ENCODE measurements at places on chromosomes 7 and 10.

DNA sequence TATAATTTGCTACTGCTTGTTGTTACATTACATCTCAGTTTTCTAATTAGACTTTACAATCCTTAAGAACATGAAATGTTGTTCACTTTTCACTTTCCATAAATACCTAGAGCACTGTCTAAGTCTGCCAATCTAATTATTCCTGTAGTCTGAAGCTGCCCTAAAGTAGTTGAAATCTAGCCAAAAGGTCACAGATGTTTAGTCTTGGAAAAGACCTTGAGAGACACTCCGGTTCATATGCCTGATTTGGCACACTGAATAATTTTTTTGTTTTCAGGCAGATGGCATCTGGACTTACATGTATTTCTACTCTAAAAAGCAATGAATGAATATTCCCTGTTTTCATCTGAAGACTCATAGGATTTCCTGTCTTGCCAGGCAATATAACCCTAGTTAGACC is 359.1 kb downstream of the ANKRD7 start:
- DNase-seq, result no peak

DNA sequence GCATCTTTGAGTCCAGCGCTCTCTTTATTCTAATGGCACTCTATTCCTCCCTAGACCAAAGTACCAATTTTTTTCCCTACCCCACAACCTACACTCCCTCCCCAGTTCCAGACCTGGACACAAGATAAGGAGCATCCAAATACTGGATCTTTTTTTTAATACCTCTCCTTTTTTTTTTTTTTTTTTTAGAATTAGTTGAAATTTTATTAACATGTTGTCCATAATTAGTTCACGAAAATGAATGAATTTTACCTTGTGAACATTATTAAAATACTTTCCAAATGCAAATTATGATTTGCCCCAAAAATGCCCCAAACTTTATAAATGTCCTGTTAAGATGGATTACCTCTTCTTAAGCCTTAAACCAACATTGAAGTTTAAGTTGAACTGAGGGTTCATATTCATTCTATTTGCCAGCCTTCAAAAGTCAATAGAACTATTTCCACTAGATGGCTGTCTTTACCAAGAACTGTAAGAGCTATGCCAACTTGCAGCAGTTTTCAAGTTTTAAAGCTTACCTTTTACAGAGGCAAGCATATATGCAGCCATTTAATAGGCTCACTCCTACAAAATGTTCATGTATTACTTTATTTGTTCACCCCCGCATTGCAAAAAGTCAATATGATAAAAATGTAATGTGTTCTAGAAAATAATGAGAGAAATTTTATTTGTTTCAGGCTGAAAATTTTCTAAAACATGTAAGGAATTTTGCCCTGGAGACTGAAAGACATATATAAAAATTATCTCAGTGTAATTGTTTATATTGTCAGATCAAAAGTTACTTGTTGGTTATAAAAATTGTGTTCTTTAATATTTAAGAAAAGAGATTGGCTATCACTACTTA is 39.7 kb upstream of the TNKS2 start:
- peak; percentile 26 for DNase-seq

GRCh38 chr10:118259288-118259906 is 82.7 kb downstream of the FAM204A start:
- DNase-seq, result no peak

- DNase-seq, result no peak
These were observed 14.9 kb downstream of the AFAP1L2 start for GRCh38 chr10:114389426-114389825.

- no peak for DNase-seq
These were observed 151.0 kb upstream of the ZNF92 start for GRCh38 chr7:65222655-65223054.

GRCh38 chr10:74922921-74923320 is 96.5 kb downstream of the KAT6B start:
- no peak for DNase-seq

- DNase-seq, result no peak
These were observed 61.5 kb downstream of the FZD1 start for GRCh38 chr7:91325726-91326125.

DNA sequence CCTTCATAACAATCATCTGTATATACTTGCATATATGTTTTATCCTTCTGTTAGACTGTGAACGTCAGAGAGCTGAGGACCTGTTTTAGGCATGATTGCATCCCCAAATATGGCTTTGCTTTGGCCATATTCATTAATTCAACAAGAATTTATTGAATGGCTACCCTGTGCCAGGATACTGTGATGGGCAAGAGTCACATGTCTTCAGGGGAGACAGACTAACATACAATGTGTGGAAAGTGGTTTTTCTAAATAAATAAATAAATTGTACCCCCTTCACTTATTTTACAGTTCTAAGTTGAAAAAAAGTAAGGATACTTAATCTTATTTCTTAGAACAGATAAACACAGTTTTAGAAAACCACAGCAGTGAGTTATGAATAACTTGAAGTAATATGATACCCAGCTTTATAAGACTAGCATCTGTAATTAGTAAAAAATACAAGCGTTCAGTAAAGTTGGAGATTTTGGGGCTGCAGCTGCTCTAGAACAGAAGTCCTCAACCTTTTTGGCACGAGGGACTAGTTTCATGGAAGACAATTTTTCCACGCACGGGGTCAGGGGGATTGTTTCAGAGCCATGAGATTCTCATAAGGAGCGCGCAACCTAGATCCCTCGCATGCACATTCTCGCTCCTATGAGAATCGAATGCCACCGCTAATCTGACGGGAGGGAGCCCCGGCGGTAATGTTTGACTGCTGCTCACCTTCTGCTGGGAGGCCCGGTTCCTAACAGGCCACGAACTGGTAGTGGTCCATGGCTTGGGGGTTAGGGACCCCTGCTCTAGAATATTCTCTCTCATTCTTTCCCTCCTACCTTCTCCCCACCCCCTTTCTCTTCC is 89.4 kb upstream of the MTPN start:
- no peak for DNase-seq

DNA sequence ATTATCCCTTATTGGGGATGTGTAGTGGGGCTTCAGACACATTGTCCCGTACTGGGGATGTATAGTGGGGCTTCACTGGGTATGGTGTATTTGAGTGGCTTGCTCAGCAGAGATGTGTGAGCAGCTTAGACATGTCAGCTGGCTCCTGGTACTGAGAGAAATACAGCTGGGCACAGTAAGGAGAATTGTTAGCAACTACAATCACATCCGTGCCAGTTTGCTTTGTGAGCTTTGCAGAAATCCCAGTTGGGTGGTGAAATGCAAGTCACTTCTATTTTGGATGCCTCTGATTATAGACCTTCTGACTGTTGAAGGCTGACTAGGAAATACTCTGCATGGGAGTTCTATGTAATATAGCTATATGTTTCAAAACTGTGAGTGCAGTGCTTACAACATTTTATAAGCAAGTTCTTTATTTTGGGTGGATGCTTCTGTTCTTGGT is 10.8 kb downstream of the CCNY start:
- no peak for DNase-seq

GRCh38 chr10:119535837-119536507 is 6.5 kb downstream of the RGS10 start:
- no peak for DNase-seq

GRCh38 chr7:45662018-45662417 is 87.8 kb downstream of the ADCY1 start:
- no peak for DNase-seq

- DNase-seq, result no peak
These were observed 92.4 kb downstream of the CTTNBP2 start for GRCh38 chr7:117780832-117781231.

- DNase-seq, result no peak
These were observed 265.9 kb downstream of the GLRX3 start for GRCh38 chr10:130401860-130402765.

- DNase-seq, result peak; percentile 29
These were observed 146.9 kb upstream of the ZMIZ1 start for GRCh38 chr10:78921895-78922294.

DNA sequence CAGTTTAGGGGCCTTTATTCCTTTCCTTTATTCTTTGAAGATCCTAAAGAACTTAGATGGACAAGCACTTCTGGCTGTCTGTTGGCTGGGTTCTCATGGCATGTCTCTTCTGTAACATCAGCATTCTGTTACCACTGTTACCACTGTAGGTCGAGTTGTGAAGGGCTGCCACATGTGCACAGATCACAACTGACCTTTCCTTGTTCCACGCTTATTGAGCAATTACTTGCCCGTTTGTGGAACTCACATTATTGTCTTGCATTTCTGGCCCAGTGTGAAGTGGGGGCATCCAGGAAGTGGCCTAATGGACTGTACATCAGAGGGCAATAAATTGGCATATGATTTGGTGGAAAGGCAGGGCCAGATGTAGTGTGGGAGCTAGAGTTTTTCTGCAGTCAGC is 23.7 kb downstream of the GBF1 start:
- no peak for DNase-seq

GRCh38 chr7:43470110-43470509 is 112.8 kb upstream of the STK17A start:
- no peak for DNase-seq

DNA sequence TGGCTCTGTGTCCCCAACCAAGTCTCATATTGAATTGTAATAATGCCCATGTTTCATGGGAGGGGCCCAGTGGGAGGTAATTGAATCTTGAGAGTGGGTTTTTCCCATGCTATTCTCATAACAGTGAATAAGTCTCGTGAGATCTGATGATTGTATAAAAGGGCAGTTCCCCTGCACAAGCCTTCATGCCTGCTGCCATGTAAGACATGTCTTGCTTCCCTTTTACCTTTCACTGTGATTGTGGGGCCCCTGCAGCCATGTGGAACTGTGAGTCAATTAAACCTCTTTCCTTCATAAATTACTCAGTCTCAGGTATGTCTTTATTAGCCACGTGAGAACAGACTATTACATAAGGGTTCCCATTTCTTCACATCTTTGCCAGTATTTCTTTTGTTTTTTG is 97.1 kb upstream of the CPXM2 start:
- DNase-seq, result no peak

DNA sequence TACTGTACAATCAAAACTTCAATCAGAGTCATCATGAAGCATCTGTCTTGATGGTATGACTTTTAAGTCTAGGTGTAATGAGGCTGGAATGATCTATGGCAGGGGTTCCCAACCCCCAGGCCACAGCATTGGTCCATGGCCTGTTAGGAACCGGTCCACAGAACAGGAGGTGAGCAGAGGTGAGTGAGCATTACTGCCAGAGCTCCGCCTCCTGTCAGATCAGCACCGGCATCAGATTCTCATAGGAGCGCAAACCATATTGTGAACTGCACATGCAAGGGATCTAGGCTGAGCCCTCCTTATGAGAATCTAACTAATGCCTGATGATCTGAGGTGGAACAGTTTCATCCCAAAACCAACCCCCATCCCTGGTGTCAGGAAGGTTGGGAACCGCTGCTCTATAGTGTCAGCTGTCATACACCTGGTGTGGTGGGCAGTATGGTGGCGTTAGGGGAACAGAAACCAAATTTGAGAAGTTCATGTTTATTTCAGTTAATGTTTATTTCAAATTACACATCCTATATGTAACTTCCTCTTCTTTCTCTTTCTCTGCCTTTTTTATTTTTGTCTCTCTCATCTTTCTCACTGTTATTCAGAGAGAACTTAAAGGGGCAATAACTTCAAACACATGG is 432.6 kb downstream of the TNS3 start:
- DNase-seq, result no peak

DNA sequence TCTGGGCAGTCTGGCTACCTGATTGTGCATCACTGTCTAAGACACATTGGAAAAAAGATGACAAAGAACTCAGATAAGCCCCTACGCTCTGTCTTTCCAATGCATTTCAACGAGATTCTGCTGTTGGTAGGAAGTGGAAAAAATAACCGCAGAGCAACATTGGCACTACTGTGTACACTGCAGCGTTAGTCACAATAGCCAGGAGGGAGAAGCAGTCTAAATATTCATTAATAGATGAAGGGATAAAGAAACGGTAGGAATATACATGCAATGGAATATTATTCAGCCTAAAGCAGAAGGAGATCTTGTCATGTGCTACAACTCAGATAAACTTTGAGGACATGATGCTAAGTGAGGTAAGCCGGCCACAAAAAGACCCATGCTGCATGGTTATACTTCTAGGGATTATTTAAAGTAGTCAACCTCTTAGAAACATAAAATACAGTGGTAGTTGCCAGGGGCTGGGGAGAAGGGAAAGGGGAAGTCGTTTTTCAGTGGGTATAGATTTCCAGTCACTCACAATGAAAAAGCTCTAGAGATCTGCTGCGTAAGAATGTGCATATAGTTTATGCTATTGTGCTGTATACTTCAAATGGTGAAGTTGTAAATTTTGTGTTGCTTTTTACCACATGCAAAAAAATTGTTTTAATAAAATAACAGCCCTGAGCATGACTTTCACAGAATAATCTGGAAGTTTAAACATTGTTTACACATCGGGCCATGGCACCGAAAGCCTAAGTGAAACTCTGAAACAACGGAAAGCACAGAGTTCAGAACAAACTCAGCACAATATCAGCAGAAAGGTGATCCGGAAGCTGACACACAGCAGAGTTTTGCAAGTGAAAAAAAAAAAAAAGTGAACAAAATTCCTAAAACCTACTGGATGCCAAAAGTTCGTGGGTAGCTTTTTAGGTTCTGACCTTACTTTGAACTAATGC is 40.1 kb downstream of the ELMO1 start:
- DNase-seq, result no peak

DNA sequence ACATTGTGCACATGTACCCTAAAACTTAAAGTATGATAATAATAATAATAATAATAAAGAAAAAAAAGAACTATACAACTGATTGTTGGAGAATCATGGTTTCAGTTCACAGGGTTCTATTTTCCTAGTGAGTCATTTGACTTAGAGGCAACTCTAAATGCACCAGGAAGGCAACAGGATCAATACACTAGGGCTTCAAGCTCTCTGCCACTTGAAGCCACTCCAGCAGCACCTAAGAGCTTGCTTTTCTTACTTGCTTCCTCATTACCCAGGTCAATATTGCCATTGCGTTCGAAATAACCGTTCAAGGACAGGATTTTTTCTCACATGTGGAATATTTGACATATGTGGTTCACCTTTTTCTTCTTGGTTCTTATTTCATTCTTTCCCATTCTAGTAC is 189.7 kb downstream of the GRM3 start:
- DNase-seq, result peak; percentile 62
